Stimulated activated CD8-positive, alpha-beta memory T cell treated with anti-CD3 and anti-CD28 coated beads, Interleukin-15, amount 100 ng/mL, for 1 hour (primary cell): ENCODE measurements at places on chromosomes 13 and 19.

- peak; percentile 14 for DNase-seq
These were observed 19.9 kb downstream of the ZSWIM9 start for GRCh38 chr19:48190288-48190884.

GRCh38 chr19:46759206-46759605 lies 13.0 kb upstream of the STRN4 start:
- DNase-seq: no peak

DNA sequence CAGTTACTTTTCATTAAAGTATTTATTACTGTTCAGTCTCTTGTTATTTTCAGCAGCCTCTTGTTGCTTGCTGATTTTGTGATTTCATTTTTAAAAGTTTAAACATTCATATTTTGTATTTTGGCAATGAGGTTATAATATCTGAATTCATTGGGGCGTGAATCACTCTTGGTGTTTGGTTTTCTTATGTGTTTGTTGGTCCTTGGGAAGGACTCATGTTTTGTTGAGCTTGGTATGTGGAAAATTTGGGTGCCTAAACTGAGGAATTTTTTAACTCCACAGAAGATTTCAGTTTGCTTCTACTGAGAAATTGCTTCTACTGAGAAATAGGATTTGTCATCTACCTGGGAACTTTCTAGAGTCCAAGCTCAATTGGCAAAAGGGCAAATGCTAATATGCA lies 38.2 kb downstream of the PDS5B start:
- no peak for DNase-seq

DNA sequence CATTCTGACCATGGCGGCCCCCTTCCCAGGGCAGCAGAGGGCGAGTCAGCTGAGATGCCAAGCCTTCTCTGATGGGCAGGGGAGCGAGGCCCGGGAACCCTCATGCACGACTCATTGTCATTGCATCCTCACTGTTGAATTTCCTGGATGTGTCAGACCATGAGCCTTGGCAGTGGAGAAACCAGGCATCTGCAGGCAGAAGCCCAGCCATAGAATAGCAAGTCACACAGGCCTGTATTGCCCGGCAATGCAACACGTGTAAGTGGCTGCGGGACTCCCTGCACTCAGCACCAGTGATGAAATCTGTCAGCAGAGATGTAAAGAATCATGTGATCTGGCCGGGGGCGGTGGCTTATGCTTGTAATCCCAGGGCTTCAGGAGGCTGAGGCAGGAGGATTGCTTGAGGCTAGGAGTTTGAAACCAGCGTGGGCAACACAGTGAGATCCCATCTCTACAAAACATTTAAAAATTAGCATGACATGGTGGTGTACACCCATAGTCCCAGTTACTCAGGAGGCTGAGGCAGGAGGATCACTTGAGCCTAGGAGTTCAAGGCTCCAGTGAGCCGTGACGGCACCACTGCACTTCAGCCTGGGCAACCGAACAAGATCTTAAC lies 199.7 kb downstream of the KATNAL1 start:
- no peak for DNase-seq

DNA sequence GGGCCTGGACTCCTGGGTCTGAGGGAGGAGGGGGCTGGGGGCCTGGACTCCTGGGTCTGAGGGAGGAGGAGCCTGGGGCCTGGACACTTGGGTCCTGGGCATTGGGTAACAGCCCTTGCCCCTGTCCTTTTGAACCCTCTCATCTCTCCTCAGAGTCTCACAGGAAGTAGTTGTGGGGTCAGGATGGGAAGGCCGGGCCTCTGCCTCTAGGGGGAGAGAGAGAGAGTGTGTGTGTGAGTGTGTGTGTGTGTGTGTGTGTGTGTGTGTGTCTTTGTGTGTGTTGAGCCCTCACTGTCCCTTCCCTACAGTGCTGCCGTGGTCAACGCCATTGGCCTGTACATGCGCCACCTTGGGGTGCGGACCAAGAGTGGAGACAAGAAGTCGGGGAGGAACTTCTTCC lies 10.9 kb downstream of the ARHGEF1 start:
- no peak for DNase-seq

DNA sequence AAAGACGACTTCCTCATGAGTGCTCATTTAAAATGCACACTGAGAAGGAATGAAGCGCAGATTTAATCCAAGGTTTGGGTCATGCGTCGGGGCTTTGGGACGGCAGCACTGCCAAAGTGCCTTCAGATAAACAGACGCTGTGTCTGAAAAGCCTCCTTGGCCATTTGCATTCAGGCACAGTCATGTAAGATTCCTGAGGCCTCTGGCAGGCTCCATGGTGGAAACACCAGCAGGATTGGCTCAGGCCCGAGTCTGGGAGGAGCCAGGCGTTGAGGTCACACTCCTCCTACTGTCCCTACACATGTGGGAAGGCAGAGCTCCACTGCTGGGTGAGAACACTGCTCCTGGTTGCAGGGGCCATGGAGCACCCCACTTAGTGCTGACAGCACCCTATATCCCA lies 113.3 kb upstream of the KL start:
- DNase-seq: no peak

DNA sequence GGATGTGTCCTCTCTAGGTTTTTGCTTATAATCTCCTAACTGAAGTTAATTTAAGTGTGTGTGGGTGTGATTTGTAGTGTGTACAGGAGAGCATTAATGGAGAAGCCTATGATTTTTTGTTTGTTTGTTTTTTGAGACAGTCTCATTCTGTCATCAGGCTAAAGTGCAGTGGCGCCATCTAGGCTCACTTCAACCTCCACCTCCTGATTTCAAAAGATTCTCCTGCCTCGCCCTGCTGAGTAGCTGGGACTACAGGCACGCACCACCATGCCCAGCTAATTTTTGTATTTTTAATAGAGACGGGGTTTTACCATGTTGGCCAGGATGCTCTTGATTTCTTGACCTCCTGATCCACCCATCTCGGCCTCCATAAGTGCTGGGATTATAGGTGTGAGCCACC lies 20.6 kb downstream of the ZNF701 start:
- no peak for DNase-seq

DNA sequence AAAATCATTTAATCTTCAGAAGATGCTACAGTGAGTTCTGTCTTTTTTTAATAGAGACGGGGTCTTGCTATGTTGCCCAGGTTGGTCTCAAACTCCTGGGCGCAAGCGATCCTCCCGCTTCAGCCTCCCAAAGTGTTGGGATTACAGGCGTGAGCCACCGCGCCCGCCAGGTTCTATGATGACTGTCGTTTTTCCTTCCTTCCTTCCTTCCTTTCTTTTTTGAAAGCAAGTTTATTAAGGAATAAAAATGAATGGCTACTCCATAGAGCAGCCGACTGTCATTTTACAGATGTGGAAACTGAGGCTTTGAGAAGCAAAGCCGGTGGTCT lies 511 bp upstream of the GAMT start:
- DNase-seq: no peak

DNA sequence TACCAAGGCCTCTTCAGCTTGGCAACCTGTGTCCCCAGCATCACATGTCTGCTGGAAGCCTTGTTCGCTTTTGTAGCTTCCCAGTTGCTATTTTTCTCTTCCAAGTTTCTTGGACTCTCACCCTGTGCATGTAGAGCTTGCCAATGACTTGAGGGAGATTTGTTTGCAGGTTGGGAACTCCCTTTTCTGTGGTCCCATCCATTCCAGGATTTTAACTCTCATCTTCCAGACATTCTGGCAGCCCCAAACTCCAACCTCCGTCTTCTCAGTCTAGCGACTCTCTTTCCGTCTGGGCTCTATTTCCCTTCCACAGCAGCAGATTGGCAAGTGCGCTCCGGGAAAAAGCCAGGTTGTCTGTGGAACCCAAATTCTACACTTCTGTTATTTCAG lies 9.0 kb downstream of the PLAUR start:
- no peak for DNase-seq

DNA sequence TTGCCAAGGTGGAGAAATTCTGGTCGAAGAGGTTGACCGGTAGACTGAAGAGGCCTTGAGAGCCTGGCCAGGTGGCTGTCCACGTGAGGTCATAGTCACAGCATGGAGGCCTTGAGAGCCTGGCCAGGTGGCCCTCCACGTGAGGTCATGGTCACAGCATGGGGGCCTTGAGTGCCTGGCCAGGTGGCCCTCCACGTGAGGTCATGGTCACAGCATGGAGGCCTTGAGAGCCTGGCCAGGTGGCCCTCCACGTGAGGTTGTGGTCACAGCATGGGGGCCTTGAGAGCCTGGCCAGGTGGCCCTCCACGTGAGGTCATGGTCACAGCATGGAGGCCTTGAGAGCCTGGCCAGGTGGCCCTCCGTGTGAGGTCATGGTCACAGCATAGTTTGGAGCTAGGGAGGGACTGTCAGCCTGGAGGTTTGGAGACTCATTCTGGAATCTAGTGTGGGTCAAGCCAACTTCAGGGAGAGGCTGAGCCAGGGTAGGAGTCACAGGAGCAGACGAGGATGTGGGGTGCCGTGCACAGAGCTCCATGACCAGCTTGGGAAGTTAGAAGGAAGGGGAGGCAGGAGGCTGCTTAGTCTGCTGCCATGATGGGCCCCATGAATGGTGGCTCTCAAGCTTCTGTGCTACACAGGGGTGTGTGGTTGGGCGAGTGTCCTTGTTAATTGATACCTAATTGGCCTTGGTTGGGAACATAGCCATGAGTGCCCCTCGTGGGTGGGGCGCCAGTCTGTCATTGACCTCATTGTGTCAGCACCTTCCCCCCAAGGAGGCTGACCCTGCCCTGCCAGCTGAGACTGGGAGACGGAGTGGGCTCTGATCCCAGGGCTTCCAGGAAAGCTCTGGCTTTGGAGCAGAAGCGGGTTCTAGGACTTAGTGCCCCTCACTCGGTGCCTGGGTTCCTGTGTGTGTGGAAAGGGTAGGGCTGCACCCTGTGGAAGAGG lies 4.0 kb downstream of the LENG9 start:
- no peak for DNase-seq
